ENCODE measurements at places on chromosomes 2 and 18.

DNA sequence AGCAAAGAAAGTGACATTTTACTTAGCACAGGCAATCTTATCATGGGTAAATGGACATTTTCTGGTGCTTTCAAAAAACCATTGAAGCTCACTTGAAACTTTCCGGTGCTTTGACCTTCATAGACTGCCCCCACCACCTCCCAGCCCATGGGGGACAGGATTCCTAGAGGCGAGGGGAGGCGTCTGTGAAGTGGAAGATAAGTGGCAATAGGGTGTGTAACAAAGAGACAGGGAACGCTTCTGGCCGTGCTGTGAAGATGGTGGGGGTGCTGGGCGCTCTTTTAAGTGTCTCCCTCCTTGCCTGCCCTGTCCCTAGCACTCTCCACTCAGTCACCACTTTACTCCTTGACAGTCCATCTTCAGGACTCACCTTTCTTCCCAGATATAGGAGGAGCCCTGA lies 23.4 kb upstream of the GMPPA start:
- DNase-seq: no peak

GRCh38 chr2:166127217-166128155 lies at the start of gene SCN1A:
SCN1A (minus strand) TSS chr2:166128020; CDS start chr2:166073621, 54,399 bp downstream.
- peak; percentile 28 for DNase-seq

- no peak for DNase-seq
Observed at GRCh38 chr2:73971722-73972121, 13.0 kb upstream of the TET3 start.

DNA sequence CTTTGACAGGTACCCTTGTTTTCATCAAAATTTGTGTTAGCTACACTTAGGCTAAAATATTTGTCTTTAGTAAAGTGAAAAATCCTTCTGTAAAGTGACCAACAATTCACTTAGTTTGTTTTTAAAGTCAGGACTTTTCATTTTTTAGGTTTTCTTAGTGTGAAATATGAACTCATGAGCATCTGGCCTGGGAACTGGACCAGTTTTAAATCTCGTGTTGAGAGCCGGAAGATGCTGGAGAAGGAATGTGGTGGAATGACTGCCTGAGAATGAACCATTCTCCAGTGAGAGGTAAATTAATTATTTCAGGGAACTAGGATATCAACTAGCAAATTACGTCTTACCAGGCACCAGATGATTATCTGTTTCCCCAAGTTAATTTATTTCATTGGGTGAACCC lies 305.7 kb downstream of the AGPS start:
- no peak for DNase-seq

DNA sequence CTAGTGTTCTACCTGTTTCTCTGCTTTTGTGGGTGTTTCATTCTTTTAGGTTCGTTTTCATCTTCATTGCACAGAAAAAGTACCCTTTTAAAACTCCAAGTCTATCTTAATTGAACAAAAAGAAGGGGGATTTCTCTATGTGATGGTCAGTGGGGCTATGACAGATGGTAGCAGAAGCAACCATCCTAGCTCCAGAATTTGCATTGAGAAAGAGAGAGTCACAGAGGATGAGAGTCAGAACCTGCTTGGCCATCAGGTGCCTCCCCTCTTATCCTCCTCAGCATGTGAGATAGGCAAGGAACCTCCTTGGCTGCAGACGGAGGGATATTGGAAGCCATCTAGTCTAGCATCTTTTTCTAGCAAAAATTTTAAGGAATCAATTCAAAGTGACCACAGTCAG lies 398.0 kb upstream of the DCC start:
- DNase-seq: no peak

- DNase-seq: no peak
Observed at GRCh38 chr2:170212625-170213280, 34.8 kb downstream of the MYO3B start.

DNA sequence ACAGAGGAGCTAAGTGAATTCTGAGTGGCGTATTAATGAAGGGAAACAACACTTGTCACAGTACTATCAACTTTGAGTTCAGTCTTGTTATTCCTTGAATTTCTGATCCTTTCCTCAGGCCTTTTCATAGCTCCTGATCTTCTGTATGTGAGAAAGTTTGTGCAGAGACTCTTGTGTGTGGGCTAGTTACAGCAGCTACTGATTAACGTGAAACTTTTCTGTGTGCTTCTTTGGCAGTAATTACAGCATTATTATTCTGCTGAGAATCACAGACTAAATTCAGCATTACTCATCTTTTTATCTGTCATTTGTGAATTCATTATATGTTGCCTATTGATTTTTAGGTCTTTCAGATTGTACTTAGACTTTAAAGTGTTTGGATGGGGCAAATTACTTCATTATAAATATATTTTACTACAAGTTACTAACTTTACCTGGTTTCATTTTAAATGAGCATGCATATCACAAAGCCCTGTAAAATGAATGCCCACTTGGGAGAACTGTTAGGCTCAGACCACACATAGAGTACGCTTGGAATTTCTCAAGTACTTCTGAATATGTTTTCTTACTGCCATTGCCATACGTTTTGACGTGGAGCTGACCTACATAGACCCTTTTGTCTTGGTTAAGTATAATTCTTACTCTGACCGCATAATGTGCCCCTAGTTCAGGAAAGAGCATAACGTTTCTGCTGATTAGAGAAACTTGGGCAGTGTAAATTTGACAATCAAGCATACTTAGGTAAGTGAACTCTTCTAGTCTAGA lies 36.2 kb downstream of the CREB1 start:
- no peak for DNase-seq

- DNase-seq: no peak
Observed at GRCh38 chr2:108535357-108535631, 1.0 kb downstream of the LIMS1 start.

GRCh38 chr2:215504547-215504946 lies 68.7 kb upstream of the FN1 start:
- no peak for DNase-seq

GRCh38 chr2:191625016-191625415 lies 52.9 kb upstream of the NABP1 start:
- no peak for DNase-seq

- DNase-seq: no peak
Observed at GRCh38 chr2:19232312-19232711, 126.1 kb downstream of the OSR1 start.

GRCh38 chr2:217413193-217413592 lies 553.3 kb upstream of the TNP1 start:
- no peak for DNase-seq

Data from HEK293T (cell line).